ENCODE measurements at places on chromosomes 13 and 19.
A peak's percentile ranks its signal among the peaks of the same experiment; 100 is the strongest.

DNA sequence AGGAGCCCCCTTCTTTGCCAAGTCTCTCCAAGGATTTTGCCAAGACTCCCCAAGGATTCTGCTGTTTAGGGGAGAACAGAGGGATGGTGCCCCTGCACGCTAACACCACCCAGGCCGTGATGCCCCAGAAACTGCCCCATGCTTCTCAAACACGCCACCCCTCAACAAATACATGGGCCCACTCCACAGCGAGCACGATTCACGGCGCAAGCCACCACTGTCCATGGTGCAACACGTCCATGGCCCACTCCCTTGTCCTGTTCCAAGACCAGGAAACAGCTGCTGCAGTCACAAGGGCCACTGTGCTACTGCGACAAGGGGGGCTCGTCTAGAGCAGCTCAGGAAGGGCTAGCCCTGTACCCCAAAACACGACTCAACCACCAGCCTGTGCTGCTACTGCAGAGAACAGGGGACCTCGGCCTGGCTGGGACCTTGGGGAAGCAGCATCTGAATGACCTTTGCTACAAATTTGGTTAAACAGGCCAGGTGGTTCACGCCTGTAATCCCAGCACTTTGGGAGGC is 36.5 kb upstream of the ISYNA1 start:
- no peak for DNase-seq

- DNase-seq = no peak
Measured at GRCh38 chr19:51185069-51185867, 39.6 kb upstream of the CD33 start.

- DNase-seq = no peak
Measured at GRCh38 chr13:78976696-78977095, 317.7 kb upstream of the OBI1 start.

DNA sequence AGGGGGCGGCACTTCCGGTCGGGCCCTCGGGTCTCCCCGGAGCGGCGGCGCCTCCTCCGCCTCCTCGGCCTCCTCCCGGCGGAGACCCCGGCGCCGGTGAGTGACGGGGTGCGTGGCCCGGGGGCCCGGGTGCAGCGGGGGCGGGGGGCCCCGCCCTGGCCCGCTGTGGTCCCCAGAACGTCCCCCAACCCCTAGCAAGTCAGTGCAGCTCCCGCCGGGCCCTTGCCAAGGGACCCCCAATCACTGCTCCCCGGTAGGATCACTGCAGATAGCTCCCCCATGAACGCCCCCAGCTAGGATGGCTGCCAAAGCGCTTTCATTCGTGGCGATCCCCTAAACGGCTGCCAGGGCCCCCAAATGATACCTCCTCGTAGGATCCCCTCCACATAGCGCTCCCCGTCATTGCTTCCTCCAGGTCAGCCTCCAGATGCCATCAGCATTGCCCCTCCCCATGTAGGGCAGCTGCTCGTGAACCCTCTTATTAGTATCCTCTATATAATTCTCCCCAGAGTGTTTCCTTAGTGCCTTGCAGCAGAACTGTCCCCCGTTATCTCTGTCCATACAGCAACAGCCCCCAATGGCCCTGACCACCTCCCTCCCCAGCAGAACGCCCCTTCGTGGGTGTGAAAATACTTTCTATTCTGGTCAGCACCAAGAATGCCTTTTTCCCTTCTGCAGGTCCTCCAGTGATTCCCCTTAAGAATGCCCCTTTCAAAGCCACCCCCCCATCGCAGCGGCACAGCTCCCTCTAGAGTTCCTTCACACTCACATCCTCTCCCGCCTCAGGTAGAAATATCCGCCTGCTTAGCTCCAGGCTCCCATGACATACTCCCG is at the start of gene ZNF865:
Gene ZNF865, plus strand, starts transcription at position 11 of the 834 bp plus-strand sequence. CDS start 7,972 bp downstream, outside the sequence.
- peak; percentile 58 for DNase-seq
